ENCODE measurements at places on chromosomes 7 and 10.
A peak's percentile ranks its signal among the peaks of the same experiment; 100 is the strongest.

GRCh38 chr7:155210356-155210755 is 87.3 kb upstream of the INSIG1 start:
- DNase-seq, result no peak

DNA sequence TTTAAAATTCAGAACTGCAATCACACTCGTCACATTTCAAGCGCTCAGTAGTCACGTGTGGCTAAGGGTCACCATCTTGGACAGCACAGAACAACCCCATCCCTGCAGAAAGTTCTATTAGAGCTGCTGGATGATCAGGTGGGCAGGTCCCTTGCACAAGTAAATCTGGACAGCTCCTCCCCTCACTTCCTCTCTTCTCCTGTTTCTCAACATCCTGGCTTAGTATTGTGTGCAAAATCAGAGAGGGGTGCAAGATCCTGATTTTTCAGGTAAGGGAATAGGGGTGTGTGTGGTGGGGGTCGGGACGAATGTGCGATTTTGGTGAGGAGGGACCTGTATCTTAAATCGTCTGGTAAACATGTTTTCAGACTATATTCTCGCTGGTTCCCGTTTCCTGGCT is at the start of gene GIMAP4:
TSS of gene GIMAP4 (plus strand) at position 222 of the 400 bp plus-strand sequence. CDS start 2,512 bp downstream, outside the sequence.
- DNase-seq, result no peak

GRCh38 chr10:61399406-61399805 is 53.8 kb downstream of the TMEM26 start:
- DNase-seq, result no peak

- DNase-seq, result no peak
These were observed 87.9 kb upstream of the PLXDC2 start for GRCh38 chr10:19728376-19728775.

- no peak for DNase-seq
These were observed 9.9 kb upstream of the DOCK1 start for GRCh38 chr10:126895214-126895781.

GRCh38 chr10:75197906-75198305 is 12.7 kb upstream of the VDAC2 start:
- peak; percentile 4 for DNase-seq

DNA sequence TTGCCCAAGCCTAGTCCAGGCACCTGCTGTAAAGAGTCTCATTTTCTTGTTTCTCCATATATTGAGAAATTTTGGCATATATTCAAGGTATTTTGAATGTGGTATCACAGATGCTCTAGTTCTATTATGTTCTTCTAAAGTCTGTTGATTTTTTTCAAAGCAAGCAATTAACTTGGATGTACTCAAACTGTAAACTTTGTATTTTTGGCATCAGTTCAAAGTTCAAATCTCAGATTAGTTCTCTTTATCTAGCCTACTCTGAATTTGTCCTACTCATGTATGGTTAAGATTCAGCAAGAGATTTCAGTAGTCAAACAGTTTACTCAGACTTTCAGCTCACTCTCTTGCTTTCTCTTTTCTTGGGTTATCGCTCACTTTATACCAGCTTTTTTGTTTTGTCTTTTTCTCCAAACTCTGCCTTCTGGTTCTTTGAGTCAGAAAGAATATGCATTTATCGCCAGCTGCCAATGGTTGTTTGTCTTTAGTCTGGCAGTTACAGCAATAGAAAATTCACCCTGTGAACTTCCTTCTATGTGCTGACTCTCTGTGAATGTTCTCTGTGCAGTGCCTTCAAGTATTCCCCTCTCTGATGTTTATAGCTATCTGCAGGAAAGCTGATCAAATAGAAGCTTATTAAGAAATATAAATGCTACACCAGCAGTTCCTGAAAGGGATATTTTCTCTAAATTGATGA is 56.0 kb downstream of the ANKRD7 start:
- no peak for DNase-seq

DNA sequence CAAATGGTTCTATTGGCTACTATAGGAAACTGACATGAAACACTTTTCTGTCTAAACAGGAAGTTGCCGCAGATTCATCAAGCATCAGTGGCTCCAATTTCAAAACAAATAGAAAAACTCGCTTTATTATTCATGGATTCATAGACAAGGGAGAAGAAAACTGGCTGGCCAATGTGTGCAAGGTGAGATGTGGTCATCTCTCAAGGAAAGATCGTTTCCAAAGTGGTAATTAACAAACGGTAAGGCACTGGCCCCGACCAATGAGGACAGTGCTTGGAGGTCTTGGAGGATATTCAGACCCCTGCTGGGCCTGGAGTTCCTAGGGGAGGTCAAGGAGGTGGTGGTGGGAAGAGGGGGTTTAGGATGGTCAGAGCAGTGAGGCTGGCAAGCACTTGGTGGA is 2.6 kb downstream of the PNLIP start:
- no peak for DNase-seq

GRCh38 chr7:55071411-55072175 is 52.8 kb downstream of the EGFR start:
- DNase-seq, result no peak
